ENCODE measurements at places on chromosomes 7 and 10.

- no peak for DNase-seq
Measured at GRCh38 chr7:104123786-104124185, 84.0 kb downstream of the ORC5 start.

GRCh38 chr7:138958391-138958956 is 22.7 kb downstream of the KIAA1549 start:
- no peak for DNase-seq

DNA sequence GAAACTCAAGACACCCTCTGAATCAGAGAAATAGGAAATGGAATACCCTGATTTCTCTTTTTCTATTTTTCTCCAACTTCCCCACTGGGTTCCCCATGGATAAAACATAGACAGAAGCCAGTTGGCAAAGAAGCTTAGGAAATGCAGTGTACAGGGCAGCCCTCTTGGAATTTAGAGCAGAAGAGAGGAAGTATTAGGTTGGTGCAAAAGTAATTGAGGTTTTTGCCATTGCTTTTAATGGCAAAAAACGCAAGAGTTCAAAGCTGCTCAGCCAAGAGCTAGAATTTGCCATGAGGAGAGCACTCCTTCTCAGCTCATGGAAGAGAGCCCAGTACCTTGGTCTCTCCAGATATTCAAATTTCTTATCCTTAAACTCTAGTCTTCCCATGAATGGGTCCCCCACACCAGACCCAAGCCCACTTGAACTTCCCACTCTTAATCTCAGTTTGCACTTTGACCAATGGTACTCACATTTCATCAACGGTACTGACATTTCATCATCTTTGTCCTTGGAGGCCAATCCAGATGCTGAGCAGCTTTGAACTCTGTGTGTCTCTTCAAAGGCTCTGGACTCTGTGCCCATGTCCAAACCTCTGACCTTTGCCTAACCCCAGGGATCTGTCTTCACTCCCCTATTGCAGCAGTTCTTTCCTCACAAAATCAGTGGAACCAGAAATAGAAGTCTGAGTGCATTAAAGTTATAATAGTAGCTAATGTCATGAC is 73.2 kb upstream of the PPP1R3C start:
- DNase-seq, result no peak

DNA sequence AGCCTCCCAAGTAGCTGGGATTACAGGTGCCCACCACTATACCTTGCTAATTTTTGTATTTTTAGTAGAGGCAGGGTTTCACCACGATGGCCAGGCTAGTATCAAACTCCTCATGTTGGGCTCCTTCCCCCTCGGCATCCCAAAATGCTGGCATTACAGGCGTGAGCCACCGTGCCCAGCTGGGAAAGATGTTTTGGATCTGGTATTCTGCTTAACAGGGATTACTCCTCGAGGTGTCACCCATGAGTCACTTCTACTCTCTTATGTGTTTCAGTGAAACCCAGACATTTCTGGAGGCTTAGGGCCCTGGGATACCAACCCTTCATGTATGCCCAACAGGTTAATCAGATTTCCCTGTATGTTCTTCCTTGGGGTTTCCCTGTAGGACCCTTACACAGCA is 11.8 kb upstream of the OPN4 start:
- DNase-seq, result no peak

GRCh38 chr10:1255118-1255517 is 198.9 kb downstream of the WDR37 start:
- peak; percentile 53 for DNase-seq

DNA sequence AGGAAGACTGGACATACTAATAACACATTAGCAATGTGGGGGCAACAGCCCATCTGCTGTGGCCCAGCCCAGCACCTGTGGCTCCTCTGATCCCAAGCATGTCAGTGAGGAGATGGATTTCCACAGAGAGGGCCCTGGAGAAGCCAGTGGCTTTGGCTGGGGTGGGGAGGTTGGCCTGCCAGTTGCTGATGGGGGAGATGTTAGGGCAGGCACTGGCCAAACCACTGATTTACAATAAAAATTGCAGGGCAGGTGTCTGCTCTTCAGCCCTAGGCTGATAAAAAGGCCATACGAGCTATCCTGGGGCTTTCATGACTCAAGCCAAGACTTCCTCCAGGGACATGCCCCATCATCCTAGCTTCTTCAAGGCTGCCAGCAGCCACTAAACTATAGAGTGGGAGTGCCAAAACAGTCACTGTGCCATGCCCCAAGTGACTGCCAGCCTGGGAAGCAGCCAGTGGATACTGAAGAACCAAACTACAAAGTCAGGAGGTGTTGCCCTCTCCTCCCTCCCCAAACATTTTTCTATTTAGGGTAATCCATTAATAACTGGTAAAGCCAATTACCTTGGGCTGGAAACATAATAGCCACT is 37.8 kb downstream of the DPCD start:
- DNase-seq, result no peak

DNA sequence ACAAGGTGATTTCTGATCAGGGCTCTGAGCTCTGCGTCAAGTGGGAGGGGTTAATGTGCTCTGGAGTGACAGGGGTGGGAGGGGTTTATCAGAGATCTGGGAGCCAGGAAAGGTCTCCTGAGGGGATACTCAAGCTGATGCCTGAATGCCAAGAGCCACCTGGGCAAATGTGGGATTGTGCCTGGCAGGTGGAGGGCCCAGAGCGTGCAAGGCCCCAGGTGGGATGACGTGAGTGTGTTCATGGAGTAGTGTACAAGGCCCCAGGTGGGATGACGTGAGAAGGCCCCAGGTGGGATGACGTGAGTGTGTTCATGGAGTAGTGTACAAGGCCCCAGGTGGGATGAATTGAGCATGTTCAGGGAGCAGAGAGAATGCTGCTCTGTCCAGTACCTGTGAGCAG is 610.3 kb downstream of the PTPRN2 start:
- DNase-seq, result no peak

DNA sequence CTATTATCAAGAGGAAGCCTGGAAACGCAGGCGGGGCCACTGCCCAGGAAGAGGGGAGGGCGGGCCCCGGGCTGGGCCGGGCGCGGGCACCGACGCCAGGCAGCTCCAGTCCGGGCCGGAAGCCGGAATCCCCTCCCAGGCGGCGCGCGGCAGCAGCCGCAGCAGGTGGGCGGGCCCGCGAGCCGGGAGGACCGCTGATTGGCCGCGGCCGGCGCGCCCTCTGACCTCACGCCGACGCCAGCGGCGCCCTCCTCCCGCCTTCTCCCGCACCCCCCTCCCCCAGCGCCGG is 438 bp downstream of the BCL7B start:
- peak; percentile 88 for DNase-seq

GRCh38 chr7:2953099-2953498 is 90.6 kb downstream of the CARD11 start:
- no peak for DNase-seq

DNA sequence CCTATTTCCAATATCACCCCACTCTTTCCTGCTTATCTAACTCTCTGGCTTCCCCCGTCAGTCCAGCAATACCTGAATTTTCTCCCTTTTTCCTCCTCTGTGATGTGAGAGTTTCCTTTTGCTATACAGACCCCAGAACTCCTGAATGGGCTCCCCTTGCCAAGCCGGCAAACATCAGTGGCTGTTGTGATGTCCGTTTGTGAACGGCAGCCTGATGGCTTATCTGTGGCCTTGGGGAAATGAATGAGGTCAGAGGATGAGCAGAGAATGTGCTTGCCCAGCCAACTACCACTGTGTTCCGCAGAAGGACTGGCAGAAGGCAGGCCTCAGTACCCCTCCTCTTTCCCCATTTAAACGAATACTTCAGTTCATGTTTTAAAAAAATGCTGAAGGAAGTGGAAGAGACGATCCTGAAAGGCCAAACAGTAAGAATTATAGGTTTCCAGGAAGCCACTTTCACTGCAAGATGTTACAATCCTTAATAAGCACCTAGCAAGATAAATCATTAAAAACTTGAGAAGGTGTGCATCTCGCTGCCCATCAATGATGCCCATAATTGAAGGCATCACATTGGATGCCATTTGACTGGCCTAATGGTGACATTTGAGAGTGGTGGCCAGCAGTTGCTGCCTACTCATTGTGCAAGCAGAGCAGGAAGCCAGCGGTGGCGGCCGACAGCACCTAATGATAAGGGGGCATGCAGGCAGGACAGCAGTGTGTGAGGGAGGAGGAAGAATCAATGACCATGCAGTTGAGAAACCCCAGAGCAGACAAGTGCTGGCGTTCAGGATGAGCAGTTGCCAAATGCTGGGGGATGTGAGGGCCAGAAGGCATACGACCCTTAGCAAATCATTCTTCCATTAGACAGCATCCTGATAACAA is 31.5 kb downstream of the SLC18A2 start:
- no peak for DNase-seq

- DNase-seq, result no peak
Measured at GRCh38 chr10:119136084-119136483, 29.4 kb downstream of the SFXN4 start.

DNA sequence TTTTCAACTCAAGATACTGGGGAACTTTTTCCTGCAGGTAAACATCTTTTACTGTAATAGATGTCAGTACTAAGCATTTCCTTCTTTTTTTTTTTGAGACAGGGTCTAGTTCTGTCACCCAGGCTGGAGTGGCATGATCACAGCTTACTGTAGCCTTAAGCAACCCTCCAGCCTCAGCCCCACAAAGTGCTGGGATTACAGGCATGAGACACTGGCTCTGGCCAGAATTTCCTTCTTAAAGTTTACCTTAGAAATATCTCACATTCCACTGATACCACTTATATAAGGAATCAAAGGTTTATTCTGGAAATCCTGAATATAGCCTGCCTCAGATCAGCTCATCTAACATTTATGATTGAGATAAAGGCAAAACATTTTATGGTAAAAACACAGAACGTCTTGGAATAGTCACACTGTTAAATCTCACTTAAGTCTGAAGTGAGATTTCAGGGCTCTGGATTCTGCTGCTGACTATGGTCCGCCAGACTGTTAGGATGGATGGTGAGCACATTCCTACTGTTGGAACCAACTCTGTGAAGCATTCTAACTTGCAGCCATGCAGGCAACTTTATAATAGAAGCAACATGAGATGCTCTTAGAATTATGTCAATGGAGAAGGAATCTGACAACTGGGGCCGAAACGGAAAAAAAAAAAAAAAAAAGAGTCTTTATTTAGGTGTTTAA is 151.9 kb downstream of the ZMYND11 start:
- no peak for DNase-seq

DNA sequence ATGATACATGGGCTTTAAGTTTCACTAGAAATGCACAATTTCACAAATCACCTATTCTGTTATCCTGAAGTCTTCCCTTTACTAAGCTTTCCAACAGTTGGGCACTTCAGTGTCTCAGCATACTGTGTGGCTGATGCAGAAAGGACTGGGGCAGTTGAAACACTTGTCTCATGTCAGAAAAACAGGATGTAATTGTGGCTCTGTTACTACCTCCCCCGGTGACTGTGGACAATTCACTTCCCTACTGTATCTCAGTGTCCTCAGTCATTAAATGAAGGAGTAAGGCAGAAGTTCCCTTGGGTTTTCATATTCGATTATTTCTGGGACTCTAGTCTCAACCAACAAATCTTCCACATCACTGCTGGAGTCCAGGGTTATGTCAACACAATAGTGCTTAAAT is 17.9 kb downstream of the ANKRD22 start:
- no peak for DNase-seq

GRCh38 chr7:31864646-31865045 is 177.6 kb downstream of the PPP1R17 start:
- DNase-seq, result no peak

GRCh38 chr10:16491933-16492332 is 29.7 kb downstream of the C1QL3 start:
- no peak for DNase-seq

DNA sequence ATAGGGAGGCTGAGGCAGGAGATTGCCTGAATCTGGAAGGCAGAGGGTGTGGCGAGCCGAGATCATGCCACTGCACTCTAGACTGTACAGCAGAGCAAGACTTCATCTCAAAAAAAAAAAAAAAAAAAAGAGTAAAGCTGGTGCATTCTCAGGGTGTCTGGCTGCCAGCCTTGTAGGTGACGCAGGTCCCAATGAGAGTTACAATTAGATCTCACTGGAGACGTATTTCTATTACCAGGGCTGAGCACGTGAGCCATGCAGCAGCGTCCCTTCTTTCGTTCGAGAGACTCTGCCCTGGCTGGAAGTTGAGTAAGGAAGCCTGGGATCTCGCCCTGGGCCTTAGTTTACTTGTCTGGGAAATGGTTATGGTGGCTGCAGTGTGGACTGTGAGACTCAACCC is 22.4 kb upstream of the ZMIZ1 start:
- no peak for DNase-seq

DNA sequence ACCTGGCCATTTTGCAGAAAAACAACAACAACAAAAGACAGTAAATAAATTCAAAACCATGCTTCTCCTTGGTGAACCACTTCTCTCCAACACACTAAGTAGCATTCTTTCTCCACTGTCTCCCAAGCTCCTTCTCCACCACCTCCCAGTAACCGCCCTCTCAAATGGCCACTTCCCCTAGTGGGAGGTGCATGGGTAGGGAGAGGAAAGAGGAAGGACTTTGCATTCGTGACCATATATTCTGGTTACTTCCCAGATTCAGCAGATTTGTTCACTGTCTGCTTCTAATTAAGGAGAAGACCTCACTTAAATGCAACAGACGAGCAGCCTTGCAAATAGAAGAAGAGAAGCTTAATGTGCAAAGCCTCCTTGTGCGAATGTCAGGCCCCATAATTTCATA is 166.8 kb downstream of the SORCS1 start:
- no peak for DNase-seq

- no peak for DNase-seq
Measured at GRCh38 chr7:157930926-157931466, 594.2 kb downstream of the DNAJB6 start.

DNA sequence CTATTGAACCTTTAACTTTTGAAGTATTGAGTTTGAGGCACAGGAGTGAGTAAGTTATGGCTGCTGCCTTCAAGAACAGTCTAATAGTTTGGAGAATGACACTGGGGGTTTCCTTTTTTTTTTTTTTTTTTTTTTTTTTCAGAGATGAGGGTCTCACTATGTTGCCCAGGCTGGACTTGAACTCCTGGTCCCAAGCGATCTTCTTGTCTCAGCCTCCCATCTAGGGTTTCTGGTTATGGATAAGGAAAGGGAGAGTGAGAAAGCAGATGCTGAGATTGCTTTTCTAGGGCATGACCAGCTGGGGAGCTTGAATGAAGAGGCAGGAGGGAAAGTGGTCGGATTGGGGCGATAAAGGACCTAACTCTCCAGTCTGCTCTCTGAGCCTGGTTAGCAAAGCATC is 59.9 kb upstream of the BTRC start:
- DNase-seq, result no peak

GRCh38 chr10:124650820-124651401 is 93.3 kb downstream of the FAM53B start:
- peak; percentile 68 for DNase-seq

- DNase-seq, result no peak
Measured at GRCh38 chr7:25804154-25804553, 347.8 kb upstream of the NFE2L3 start.

DNA sequence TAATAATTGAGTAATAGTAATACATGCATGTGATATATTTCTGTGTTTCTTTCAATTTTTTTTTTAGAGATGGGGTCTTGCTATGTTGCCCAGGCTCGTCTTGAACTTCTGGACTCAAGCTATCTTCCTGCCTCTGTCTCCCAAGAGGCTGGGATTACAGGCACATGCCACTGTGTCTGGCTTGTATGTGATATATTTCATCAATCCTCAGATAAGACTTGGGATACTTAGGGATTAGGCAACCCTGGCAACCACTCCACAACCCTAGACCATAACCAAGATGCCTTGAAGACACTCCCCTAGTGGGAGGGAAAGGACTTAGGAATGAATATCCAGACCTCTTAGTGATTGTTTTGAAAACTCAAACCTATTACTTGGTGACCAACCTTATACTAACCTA is 154.8 kb downstream of the CCDC3 start:
- DNase-seq, result no peak

All from CD8-positive, alpha-beta T cell (primary cell).